ENCODE measurements at places on chromosomes 7 and 10.

DNA sequence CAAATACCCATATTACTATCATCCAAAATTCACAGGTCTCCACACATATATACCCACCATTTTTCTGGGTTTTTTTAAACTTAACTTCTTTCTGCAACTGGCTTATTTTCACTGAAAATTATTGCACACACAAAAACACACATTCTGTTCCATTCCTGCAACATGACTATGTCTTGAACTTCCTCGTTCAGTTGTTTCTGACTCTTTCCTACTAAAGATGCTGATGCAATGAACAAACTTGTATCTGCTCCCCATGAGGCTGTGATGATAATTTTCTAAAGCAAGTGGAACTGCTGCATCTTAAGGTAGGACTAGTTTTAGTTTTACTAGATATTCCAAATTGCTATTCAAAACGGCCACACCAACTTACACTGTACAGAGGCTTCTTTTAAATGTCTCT lies 77.7 kb downstream of the OSBPL3 start:
- no peak for DNase-seq

- peak; percentile 79 for DNase-seq
These were observed 2.2 kb downstream of the GNB2 start for GRCh38 chr7:100675581-100676350.

DNA sequence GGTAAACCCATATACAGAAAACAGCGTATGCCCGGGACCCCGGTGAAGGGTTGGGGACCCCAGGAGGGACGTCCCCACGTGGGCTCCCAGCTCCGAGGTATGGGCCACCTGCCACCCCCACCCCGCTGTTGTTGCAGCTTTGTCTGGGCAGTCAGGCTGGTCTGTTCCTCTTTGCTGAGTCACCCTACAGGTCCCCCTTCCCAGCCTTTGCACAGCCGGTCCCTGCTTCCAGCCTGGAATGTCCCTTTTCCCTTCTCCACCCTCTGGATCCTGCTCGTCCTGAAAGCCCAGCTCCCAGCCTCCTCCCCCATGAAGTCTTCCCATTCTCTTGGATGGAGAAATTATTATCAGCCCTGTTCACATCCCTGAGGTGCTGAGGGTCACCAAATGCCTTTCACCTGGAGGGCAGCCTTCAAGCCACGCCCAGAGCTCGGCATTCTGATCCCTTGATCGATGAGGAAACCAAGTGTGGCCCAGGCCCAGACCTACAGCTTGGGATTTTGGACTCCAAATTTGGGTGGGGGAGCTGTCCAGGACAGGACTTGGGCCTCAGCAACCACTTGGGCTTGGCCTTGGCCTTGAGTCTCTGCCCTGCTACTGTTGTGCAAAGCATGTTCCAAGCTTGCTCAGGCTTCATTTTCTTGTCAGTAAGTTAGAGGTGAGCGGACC lies 2.6 kb downstream of the CLDN4 start:
- no peak for DNase-seq

DNA sequence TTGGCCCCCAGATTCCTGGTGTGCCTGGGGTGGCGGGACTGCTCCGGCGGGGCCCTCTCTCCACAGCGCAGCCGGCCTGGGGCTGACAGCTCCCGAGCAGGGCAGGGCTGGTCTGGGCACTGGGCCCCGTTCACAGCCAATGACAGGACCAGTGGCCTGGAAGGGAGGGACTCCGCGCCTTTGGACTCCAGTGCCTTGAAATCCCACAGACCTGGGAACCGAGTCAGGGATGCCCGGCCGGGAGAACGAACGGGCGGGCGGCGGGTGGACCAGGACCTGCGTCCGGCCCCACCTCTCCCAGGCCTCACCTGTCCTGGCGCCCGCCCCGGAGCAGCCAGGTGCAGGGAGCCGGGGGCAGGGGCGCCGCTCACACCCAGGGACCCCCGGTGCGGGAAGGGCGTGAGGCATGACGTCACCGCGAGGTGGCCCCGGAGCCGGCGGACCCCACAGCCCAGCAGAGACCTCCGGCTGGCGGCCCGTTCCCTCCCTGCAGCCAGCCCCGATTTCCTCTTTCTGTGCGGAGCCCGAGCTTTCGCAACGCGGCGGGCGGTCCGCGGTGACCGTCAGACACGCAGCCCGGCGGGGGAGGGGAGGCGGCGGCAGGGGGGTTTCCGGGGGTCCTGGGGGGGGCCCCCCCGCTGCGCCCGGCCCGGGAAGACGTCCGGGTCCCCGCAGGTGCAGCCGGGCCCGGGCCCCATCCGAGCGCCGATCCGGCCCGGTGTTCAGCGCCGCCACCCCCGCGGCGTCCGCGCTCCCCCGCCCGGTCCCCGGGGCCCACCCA lies 743 bp downstream of the ADAP1 start:
- no peak for DNase-seq

DNA sequence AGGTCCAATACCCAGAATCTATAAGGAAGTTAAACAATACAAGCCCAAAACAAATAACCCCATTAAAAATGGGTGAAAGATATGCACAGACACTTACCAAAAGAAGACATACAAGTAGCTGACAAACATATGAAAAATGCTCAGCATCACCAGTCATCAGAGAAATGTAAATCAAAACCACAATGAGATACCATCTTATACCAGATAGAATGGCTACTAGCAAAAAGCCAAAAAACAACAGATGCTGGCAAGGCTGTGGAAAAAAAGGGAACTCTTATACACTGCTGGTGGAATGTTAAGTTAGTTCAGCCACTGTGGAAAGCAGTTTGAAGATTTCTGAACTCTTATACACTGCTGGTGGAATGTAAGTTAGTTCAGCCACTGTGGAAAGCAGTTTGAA lies 331.1 kb downstream of the KIF20B start:
- no peak for DNase-seq

DNA sequence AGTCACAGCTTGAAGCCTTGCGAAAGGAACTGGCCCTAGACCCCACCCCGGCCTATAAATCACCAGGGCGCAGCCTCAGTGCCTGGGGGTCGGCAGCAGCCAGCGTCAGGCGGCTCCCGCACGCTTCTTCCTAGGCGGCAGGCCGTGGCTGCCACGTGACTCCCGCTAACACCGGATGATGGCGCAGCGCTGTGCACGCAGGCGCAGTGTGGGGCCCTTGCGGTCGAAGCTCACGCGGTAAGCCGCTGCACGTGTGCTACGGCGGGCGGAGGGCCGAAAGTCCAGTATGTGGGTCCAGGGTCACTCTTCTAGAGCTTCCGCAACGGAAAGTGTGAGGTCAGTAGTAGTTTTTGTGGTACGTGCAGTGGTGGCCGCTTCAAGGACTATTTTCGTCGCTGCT lies at the start of gene STK31:
Gene STK31, plus strand, starts transcription at position 220 of the 400 bp plus-strand sequence. Its CDS starts 67 bp downstream, at position 287.
- DNase-seq = no peak

DNA sequence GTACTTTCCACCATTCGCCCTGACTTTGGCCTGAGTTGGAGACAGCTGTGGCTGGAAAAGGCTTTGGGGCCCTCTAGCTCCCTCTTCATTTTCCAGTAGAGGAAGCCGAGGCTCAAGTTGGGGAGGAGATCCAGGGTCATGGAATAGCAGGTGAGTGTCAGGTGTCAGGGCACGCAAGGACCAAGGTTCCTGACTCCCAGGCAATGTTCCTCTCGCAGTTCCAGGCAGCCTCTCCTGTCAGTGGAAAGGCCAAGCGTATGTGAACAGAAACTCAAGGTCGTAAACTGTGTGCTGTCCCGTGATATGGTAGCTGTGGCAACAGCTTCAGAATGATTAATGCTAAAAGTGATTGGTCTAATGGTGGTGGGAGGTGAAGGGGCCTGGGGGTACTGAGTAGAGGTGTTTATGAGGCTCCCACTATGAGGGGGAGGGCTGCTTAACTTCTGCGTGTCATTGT lies 13.2 kb downstream of the ADAMTS14 start:
- DNase-seq = no peak

All from NCI-H1105 (cell line).